Neural progenitor cell (in vitro differentiated cells): ENCODE measurements at places on chromosomes 1 and 21.

GRCh38 chr1:196650403-196650802 is 1.4 kb upstream of the CFH start:
- peak; percentile 2 for DNase-seq

- DNase-seq, result peak; percentile 55
Measured at GRCh38 chr21:32411350-32412161, 950 bp upstream of the EVA1C start.

DNA sequence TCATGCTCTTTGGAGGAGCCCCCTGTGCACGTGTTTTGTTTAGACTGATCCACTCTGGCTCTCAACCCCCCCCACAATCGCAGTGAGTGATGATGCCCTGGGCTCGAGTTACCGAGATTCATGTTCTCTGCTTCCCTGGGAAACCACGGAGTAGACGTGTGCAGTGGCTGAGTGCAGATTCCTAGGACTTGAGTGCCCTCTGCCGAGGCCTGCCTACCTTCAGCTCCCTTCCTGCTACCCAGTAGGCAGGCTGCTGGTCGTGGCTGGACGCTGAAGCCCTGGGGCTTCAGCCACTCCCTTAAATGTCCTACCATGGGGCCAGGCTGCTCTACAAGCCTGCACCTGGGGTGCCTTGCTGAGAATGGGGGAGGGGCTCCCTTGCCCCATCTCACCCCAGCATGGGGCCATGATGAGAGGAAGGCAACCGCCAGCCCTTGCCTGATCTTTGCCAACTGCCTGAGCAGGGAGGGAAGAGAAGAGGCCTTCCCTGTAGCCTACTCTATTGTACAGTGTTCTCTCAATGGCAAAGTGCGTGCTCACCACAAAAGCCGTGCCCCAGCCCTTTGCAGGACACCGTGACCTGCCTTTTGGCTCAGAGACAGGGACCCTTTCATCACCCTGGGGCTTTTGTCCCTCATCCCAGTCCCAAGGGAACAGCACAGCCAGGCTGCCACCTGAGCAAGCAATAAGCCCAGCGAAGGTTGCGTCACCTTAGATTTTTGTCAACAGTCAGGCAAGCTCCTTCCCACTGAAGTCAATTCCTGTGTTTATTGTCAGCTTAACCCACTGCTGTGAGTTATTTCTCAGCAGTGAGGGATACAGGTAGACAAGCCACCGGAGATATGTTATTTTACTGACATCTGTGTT is 4.1 kb upstream of the GRIK3 start:
- peak; percentile 86 for DNase-seq

DNA sequence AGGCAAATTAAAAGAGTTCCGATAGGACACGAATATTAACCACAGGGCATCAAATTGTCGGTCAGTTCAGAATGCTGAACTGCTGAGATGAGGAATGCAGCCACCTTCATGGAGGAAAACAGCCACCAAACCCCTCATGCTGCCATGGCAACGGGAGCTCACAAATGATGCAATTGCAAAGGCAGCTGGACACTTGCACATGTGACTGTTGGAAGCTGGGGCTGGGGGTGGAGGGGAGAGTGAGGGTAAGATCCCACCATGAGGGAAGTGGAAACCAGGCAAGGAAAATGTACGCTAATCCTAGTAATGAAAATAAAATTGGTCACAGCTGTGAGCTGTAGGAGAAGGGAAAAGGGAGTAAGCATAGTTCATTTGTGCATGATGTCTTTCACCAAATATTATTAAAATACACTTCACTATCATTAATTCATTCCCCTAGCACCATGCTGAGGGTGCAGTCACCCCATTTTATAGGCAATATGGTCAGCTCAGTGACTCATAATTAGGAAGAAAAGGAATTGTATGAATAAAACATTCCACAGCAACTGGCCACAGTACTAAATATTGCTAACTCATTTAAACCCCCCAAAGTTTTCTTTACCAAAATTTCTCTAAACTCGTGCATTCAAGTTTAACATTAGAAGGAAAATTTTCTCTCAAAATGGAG is 15.3 kb downstream of the BECN2 start:
- DNase-seq, result peak; percentile 74

DNA sequence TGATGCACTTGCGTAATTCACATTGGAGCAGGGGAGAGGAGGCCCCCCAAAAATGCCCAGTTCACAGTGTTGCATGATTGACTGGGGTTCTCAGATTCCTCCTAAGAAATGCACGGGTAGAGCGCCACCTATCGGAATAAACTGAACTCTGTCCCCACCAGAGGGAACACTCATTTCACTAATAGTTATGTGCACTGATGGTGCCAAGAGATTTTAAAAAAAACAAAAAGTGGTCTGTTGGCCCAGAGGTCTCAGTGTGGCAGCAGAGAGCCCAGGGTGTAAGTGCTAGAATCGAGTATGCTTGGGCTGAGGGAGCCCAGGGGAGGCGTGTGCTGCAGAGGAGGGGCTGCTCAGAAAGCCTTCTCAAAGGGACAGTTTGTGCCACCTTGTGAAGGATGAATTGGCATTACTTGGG is 6.9 kb downstream of the PINK1 start:
- peak; percentile 72 for DNase-seq
